HepG2 (cell line): ENCODE measurements at places on chromosomes 2 and 18.

DNA sequence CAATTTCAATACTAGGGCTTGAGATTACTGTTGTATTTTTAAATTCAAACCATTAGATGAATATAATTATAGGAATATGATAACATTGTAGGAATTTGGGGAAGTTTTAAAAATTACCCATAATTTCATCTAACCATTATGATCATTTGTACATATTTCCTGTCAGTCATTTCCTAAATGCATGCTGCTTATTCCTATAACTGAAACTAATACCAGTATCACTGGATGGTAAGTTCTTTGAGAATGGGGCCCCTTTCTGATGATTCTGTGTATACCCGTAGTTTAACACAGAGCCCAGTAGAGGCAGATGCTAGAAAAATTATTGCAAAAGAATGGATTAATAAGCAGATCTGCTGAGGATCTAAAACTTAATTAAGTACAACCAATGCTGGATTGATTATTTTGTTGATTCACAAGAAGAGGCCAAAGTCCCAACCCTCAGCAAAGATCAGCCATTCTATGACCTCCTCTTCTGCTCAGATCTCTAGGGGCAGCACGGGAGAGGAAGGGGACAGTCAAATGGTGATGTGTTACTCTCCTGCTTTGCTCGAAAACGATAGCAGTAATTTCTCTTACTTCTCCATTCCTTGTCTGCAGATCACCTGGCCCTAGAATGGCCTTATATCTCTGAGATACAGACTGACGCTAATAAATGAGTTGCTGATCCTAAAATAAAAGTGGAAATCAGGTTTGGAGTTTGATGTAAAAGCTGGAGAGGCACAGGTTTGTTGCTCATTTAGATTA lies 69.5 kb upstream of the PELI1 start:
- DNase-seq: no peak

GRCh38 chr2:71583876-71584275 lies 130.5 kb downstream of the DYSF start:
- no peak for DNase-seq

DNA sequence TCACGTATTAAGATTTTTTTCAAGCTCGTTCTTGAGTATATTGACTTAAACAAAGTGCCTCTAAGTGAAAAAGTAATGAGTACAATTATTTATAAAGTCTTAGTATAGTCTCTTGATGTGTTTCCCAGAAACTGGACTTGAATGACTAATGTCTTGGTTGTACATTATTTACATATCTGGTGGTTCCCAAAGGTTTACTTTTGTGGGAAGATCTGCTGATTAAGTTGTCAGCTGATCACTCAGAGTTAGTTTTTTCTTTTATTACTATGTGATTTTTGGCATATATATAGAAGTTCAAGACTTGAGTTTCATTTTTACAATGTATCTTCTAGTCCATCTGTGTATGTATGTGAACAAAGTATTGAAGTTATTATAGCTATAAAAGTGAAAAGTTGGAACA lies 29.5 kb downstream of the RNF144A start:
- no peak for DNase-seq

- DNase-seq: no peak
These were observed 115.4 kb downstream of the ACAA2 start for GRCh38 chr18:49697757-49698524.

- no peak for DNase-seq
These were observed 173.5 kb upstream of the CTAGE1 start for GRCh38 chr18:22591222-22591621.

DNA sequence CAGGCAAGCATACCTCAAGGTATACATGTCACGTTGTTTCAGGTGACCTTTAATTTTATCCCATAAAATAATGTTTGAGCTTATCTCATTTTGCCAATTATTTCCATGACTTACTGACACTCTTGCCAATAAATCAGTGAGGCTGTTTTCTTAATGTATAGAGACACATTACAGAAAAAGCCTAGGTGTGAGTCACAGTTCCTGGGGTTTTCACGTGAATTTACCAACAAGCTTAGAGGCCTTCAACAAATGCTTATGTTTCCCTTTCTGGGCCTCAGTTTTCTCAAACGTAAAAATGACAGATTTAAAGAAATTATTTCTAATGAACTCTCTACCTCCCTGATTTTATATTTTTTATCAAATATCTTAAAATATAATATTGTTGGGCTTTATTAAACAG lies 517.5 kb upstream of the SPHKAP start:
- DNase-seq: no peak

DNA sequence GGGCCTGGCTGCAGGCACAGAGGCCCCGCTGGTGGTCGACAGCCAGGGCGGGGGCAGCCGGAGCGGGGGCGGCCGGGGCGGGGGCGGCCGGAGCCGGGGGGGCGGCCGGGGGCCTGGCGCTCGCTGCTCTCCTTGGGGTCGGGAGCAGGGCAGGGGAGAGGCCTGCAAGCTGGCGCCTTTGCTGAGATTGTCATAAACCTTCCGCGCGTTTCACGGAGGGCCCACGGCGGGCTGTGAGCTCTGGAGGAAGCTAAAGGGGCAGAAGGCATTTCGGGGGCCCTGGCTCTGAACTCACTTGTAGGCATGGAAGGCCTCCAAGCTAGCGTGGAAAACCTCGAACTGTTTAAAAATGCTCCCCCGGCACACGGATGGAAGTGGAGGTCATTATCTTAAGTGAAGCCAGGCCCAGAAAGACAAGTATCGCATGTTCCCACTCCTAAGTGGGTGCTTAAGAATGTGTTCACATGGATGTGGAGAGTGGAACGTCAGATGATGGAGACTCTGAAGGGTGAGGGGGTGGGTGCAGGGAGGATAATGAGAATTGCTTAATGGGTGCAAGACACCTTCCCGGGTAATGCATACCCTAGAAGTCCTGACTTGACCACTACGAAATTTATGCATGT lies 629 bp downstream of the PRELID3A start:
- no peak for DNase-seq

DNA sequence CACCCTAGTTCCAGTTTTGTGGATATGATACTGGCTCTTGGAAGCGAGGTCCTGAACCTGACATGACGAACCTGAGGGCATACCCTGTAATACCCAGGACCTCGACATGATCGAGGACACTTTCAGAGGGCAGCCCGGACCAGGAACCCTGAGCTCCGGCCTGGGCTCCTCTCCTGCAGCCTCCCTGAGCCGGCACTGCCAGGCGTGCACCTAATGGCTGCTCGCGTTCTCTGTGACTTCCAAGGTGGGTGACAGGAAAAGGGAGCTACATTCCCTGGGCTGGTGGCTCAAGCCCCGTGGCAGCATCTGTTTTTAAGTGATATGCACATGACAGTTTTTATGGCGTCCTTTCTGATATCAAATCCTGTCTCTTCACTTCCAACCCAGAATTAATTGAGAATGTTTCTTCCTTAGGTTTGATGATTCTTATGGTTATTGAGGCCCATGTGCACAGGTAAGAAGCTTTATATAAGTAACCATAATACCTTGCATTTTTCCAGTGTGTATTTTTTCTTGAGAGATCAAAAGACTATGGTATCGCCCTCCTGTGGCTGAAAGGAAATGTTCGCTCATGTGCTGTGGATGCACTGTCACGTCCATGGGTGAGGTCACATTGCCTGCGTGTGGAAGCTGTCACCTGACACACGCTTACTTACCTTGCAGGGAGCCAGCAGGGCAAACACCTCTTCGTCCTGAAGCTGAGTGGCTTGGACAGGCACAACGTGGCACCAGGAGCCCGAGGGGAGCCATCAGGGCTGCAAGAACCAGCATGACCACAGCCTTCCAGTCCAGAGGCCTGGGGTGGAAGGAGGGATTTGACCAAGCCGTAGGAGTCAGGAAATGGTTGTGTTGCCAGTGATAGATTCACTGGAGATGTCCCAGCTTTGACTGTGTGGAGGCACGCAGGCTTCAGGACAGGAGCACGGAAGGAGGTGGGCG lies 367.4 kb upstream of the MYT1L start:
- DNase-seq: peak; percentile 21

DNA sequence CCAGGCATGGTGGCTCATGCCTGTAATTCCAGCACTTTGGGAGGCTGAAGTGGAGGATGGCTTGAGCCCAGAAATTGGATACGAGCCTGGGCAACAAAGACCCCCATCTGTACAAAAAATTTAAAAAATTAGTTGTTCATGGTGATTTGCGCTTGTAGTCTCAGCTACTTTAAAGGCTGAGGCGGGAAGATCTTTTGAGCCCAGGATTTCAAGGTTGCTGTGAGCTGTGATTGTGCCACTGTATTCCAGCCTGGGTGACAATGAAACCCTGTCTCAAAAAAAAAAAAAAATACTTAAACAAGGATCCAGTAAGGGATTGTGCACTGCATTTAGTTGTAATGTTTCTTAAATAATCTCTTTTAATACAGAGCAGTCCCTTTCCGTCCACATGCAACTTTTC lies 21.6 kb downstream of the HAT1 start:
- DNase-seq: peak; percentile 32

- no peak for DNase-seq
These were observed 51.3 kb upstream of the CAB39 start for GRCh38 chr2:230661072-230661957.

DNA sequence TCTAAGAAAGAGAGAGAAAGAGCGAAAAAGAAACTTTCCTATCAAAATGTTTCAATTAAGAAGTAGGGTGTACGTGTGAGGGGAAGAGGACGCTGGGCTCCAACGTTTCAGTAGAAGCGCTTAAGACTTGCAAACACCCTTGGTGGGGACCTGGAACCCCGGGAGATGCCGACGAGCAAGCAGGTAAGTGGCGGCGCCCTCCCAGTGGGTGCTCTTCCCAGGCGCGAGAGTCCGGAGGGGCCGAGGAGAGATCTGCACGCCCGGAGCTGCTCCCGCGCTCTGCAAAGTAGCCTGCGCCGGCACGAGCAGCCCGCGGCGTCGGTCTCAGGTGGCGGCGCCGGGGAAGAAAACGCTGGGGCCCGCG lies 678 bp upstream of the OTX1 start:
- DNase-seq: no peak

- DNase-seq: peak; percentile 75
These were observed 43.5 kb downstream of the SLC38A11 start for GRCh38 chr2:164911832-164912231.

DNA sequence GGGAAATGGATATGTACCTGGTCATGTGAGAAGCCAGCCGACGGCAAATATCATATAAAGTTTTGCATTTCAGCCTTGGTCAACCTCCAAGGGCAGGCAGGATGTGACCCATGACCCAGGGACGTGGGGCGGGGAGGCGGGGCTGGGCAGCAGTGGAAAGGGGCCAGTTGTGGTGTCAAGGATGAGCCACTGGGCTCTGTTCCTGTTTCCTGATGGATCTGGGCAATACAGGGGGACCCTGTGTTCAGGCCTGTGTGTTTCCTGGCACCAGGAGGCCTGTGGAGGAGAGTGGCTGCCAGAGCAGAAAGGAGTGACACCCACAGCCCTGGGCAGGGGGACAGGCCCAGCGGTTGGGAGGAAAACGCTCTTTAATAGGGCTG lies 106.9 kb downstream of the GATA6 start:
- DNase-seq: no peak

- DNase-seq: no peak
These were observed 265.4 kb downstream of the NUP35 start for GRCh38 chr2:183389546-183390080.

GRCh38 chr2:231683292-231684235 lies 24.8 kb upstream of the PTMA start:
- DNase-seq: no peak

DNA sequence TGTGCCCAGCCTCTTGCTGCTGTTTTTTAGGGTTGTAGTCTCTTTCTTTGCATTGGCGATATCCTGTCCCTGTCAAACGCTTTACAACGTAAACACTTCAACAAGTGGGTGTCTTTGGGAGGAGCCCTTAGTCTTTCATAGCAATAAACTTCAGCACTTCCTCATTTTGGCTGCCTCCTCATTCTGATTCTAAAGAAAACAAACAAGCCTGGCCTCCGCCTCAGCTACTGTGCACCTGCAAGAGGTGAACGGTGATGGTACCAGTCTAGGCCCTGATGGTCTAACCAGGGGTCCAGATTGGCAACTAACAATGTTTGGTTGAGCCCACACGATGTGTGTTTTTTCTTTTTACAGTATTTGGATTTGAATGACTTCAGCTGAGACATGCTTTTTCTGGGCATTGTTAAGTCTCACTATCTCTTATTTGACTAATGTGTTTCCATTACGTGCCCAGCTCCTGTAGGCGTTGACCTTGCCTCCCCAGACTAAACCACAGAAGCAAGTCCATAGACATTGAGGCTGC lies 53.2 kb upstream of the CUL3 start:
- no peak for DNase-seq

- DNase-seq: no peak
These were observed 233.4 kb upstream of the COPS8 start for GRCh38 chr2:236852100-236852976.

DNA sequence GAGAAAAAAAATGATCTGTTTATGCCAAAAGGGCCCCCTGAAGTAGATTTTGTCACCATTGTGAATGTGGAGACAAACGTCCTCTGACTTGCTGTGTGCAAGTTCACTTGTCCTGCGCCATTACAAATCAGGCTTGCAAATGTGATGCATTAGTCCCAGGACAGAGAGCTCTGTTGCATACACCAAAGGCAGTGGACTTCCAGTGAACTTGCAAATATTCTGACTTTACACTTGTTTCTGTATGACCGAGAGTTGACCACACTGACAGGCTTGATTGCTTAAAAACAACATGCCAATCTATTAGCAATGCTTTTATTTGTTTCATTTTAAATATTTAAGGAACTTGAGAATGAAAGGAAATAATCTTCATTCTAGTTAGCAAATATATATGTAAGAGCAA lies 293.2 kb downstream of the PLCL1 start:
- DNase-seq: no peak

GRCh38 chr18:1848716-1849115 lies 722.6 kb downstream of the METTL4 start:
- DNase-seq: no peak

GRCh38 chr18:79631761-79632446 lies 47.7 kb upstream of the CTDP1 start:
- DNase-seq: no peak

DNA sequence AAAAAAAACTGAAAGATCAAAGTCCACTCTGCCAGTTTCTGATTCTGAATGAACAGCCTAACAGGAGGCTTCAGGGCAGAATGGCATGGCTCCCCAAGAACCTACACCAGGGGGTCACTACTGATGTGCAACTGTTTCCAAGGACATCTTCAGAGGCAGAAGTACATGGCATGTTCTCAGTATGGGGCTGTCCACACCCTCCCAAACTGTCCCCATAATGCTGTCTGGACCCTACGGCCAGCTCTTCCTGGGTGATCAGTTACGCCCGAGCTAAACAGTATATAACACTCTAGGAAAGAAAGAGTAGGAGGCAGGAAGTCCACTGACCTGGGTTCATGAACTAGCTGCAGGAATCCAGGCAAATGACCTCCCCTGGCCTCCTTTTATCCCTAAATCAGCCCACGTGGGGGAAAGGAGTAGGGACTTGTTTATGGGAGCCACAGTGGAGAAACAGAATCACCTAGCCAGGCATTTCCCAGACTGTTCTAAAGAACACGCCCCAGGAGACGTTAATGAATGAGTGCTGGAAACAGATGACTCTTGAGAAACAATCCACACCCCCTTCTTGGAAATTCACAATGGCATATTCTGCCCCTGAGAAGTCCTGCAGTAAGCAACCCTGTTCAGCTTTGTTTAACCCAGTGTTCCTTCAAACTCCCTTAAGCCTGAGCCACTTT lies 2.5 kb downstream of the TMBIM1 start:
- DNase-seq: peak; percentile 63
